LHCN-M2 (cell line): ENCODE measurements at places on chromosomes 4 and X.
A peak's percentile ranks its signal among the peaks of the same experiment; 100 is the strongest.

GRCh38 chr4:38075370-38076152 is 115.4 kb downstream of the PTTG2 start:
- no peak for DNase-seq

- no peak for DNase-seq
Measured at GRCh38 chr4:169645627-169646026, 25.2 kb downstream of the CLCN3 start.

- DNase-seq, result no peak
Measured at GRCh38 chr4:155270671-155271070, 62.2 kb downstream of the NPY2R start.

- no peak for DNase-seq
Measured at GRCh38 chrX:154731184-154731583, 19.7 kb downstream of the GAB3 start.

GRCh38 chr4:70833675-70834074 is 6.0 kb downstream of the GRSF1 start:
- no peak for DNase-seq

DNA sequence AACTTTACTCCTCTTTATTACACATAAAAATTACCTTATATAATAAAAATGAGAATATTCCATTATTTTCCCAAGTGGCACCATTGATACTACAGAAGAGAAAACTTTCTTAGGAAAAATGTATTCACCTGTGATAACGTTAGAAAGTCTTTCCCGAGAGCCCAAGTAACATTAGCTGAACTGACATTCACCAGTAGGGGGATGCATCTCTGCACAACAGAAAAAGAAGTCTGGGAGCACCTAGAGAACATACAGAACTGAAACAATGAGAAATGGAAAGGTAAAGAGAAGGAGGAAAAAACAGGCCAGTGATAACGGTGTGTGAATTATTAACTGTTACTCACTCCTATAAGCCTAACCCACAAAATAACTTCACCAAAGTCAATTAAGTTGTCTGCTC is 423.3 kb downstream of the CENPC start:
- peak; percentile 54 for DNase-seq

DNA sequence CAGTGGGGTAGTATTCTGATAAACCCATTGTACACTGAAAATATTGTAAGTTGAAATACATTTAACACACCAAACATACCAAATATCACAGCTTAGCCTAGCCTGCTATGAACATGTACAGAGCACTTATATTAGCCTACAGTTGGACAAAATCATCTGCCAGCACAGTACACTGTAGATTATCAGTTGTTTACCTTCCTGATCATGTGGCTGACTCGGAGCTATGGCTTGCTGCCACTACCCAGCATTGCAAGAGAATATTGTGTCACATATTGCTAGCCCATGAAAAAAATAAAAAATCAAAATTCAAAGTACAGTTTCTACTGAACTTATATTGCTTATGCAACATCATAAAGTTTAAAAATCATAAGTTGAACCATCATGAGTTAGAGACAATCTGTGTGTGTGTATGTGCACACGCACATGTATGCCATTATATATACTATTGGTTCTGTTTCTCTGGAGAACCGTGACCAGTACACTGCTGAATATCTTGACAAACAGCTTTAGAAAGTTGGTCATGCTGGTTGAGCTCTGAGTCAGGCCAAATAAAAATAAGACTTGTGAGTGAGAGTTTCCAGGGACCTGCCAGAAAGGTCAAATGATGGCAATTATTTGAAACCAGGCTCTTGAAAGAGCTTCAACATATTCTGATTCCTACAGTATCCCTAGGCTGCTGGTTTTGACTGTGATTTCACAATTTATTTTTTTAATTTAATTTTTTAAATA is 238.5 kb downstream of the PRR32 start:
- DNase-seq, result no peak

GRCh38 chrX:73215246-73215645 is 595 bp upstream of the NAP1L2 start:
- DNase-seq, result no peak

DNA sequence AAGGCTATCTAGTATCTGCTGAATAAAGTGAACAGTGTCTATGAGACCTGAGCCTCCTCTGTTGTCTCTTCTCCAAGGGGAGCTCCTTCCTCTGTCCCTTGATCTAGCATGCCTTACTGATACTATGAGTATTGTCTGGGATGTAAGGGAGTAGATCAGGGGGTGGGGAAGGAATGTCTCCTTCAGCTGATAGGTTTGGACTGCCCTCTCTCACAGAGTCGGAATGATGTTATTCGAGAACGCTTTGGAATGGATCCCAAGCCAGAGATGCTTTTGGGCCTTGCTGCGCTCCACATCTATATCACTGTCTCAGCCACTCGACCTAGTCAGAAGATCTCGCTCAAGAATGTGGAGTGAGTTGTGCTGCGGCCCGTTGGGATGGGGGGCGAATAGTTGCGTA is 68.3 kb upstream of the PRPS1 start:
- DNase-seq, result no peak

- DNase-seq, result peak; percentile 24
Measured at GRCh38 chr4:55925241-55925640, 23.5 kb upstream of the CEP135 start.

DNA sequence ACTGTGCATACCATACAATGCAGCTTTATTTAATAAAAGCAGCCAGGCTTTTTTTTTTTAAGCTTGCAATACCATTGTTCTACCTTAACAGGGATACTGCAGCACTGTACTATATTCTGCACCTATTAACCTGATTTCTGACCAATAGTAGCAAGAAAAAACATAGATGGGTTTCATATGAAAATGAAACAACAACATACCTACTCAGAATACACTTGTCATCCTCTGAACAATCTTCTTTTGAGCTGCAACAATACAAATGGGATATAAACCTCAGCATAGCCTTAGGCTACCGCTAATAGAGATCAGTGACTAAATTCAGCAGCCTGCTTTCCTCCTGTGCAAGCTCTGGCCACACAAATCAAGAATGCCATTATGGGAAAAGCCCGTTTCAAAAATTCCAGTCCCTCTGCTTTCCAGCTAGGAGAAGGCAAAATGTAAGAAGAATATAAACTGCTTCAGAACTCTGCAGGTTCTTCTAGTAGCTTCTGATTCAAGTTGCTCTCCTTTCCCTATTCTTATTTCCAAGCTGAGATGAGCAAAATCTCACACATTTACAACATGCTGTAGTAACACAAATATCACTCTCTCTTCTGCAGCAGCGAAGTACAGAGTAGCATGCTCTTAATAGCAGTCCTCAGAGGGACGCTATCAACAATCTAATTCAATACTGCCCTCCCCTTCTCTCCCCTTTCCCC is 143.4 kb downstream of the KLHL13 start:
- DNase-seq, result no peak

GRCh38 chr4:10697086-10697485 is 12.5 kb upstream of the CLNK start:
- no peak for DNase-seq

- DNase-seq, result peak; percentile 4
Measured at GRCh38 chrX:102491766-102492165, 20.2 kb upstream of the TCP11X2 start.
